SW 1271 (cell line): ENCODE measurements at places on chromosomes 6 and 20.

GRCh38 chr6:129709196-129709768 lies 695 bp downstream of the ARHGAP18 start:
- no peak for DNase-seq

- DNase-seq: no peak
These were observed 67.7 kb upstream of the ZNFX1 start for GRCh38 chr20:49345524-49345923.

GRCh38 chr20:49785149-49785851 lies 27.3 kb upstream of the SLC9A8 start:
- no peak for DNase-seq

- DNase-seq: no peak
These were observed 120.4 kb downstream of the TPBG start for GRCh38 chr6:82484001-82484400.

DNA sequence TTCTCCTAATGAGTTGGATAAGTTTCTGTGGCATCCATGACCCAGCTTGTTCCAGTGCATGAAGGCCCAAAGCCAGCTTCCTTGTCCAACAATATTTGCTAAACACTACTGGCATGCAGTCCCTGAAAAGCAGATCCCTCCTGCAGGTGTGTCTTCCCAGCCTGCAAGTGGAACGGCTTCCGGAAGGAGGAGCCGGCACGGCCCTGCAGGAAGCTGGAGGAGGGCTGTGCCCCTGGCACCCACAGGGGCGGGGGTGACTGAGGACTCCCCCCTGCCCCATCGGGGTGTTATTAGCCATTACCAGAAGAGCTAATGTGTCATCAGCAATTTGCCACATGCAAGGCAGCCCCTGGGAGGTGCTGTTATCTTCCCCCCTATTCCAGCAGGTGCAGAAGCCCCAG lies 27.4 kb downstream of the NPEPL1 start:
- DNase-seq: no peak

DNA sequence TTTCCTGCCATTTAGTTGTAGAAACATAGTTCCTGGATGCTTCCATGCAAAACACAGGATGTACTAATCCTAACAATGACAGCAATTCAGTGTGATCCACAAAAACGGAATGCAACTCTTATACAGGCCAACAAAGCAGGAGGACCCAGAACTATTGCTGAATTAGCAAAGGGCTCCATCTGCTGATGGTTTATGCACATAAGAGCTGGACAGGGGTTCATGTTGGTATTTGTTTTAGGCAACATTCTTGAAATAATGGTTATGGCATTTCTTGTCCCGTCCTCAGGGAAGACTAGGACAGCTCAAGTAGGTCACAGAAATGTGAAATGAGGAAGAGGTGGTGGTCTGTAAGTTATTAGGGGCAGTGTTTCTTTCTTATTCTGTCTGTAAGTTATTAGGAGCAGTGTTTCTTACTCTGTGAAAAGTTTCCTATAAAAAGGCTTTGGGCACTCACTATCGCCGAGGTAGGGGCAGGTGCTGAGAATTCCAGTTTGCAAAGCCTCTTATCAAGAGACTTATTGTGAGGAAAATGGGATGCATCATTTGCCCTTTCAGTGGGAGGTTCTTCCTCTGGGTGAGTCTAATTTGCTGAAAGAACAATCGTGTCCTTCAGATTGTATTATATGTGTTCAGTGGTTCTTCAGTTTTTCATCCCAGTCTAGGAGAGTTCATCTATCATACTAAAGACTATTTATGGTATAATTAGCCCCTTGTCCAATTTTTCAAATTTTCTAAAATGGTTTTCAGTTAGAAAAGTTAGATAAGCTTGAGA lies 171.1 kb downstream of the MCHR2 start:
- DNase-seq: peak; percentile 3

GRCh38 chr6:43311666-43312065 lies 3.0 kb upstream of the CRIP3 start:
- no peak for DNase-seq

GRCh38 chr6:9186148-9186547 lies 750.8 kb upstream of the SLC35B3 start:
- no peak for DNase-seq

- DNase-seq: peak; percentile 81
These were observed 900 bp downstream of the BCLAF1 start for GRCh38 chr6:136288566-136289326.

DNA sequence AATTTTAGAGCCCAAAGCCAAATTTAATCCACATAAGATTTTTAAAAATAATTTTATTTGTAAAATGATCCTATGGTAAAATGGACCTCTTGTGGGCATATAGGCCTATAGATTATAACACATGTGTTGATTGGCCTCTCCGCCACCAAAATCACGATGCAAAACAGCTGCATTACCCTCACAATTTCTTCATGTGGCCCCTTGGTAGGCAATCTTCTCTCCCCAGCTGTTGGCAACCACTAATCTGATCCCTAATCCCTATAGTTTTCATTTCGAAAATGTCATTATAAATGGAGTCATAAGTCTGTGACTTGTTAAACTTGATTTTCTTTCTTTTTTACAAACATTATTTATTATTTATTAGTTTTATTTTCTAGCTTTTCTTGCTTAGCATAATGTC lies 263.9 kb upstream of the SULF2 start:
- DNase-seq: no peak

DNA sequence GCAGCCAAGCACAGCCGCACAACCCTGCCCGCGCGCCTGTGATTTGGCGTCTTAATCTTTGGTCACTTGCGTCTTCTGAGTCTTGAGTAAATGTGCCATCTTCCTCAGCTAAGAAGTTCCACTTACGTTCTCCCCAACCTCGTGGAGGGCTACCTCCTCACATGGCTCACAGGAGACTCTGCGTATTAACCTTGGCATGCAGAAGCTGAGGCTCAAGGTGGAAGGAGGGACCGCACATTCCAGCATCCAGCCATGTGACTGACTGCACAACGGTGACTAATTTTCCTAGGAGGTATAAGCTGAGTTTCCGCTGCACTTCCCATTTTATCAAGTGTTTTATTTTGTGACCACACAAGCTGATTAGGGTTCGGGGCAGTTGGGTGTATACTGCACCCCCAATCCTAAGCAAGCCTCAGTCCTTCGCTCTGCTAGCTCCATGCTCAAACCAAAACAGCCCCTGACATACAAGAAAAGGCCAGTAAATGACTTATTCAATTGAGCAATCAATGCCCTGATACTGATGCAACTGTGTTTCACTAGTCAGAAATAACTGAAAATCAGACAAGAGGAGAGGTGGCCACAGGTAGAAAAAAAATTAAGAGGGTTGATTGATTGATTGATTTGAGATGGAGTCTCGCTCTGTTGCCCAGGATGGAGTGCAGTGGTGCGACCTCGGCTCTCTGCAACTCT lies 7.0 kb downstream of the BEND3 start:
- no peak for DNase-seq

- no peak for DNase-seq
These were observed 333.5 kb downstream of the RNGTT start for GRCh38 chr6:88629838-88630494.

GRCh38 chr6:43226192-43226851 lies 3.0 kb downstream of the DNPH1 start:
- no peak for DNase-seq

DNA sequence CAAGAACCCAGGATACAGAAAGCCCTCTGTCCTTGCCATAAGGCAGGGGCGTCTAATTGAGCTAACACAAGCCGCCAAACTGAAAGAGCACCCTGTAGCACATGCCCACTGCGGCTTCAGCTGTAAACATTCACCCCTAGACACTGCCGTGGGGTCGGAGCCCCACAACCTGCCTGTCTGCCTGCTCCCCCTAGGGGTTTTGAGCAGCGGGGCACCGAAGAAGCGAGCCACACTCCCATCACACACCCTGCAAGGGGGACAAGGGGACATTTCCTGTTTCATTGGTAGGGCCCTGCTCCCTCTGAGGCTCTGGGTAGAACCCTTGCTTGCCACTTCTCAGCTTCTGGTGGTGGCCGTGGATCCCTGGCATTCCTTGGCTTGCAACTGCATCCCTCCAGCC lies 45.2 kb upstream of the BCLAF1 start:
- no peak for DNase-seq

- peak; percentile 94 for DNase-seq
These were observed 101.3 kb downstream of the RTN4IP1 start for GRCh38 chr6:106527979-106528378.

DNA sequence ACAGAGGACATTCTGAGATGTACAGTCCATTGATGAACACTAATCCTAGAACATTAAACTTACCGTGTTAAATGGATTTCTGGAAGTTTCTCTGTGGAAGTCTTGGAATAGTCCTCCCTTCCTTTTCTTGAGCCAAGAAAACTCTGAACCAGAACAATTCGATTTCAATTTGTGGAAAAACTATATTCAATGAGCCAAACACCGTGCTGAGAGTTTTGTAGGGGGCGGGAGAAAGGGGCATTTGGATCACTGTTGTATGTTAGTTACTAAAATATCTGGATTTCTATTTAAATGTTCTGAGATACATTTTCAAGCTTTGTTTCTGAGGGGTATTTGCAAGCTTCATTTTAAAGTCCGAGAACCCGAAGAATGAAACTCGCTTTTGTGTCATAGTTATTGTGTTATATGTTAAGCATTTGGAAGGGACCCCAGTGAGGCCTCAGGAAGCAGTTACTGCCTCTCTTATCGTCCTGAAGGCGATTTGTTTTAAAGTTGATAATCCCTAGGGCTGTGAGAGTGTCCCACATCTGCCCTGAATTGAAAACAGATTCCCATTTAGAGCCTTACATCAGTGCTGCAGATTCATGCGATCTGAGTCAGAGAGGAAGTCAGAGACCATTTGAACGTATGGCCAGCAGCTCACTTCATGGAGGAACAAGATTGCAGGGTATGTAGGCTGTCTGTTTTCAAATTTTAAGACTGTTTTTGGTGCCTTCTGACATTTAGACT lies 70.8 kb upstream of the SASH1 start:
- DNase-seq: peak; percentile 9

GRCh38 chr20:49326026-49326425 lies 48.2 kb upstream of the ZNFX1 start:
- DNase-seq: no peak

GRCh38 chr6:109516929-109517328 lies 33.9 kb upstream of the ZBTB24 start:
- DNase-seq: no peak

GRCh38 chr6:76701610-76702009 lies 629.1 kb upstream of the IMPG1 start:
- DNase-seq: no peak

- DNase-seq: no peak
These were observed 23.7 kb upstream of the ID1 start for GRCh38 chr20:31581391-31581790.

GRCh38 chr20:43564993-43565757 lies 6.3 kb downstream of the SGK2 start:
- DNase-seq: no peak

DNA sequence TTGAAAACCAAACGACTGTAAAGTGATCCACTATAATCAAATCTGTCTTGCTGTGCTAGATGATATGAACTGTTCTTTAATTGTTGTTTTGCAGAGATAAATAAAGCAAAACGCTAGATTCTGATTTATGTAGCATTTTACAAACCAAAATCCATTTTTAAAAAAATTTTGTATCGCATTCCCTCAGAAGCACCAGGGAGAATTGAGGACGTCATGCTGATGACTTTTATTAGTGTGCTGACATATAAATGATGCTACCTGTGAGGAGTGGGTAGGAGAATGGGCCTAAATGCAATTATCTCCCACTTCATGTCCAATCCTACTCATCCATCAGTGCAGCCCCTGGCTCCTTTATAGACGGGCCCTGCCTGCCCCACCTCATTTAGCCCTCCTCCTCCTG lies 282.4 kb downstream of the PACRG start:
- DNase-seq: no peak

DNA sequence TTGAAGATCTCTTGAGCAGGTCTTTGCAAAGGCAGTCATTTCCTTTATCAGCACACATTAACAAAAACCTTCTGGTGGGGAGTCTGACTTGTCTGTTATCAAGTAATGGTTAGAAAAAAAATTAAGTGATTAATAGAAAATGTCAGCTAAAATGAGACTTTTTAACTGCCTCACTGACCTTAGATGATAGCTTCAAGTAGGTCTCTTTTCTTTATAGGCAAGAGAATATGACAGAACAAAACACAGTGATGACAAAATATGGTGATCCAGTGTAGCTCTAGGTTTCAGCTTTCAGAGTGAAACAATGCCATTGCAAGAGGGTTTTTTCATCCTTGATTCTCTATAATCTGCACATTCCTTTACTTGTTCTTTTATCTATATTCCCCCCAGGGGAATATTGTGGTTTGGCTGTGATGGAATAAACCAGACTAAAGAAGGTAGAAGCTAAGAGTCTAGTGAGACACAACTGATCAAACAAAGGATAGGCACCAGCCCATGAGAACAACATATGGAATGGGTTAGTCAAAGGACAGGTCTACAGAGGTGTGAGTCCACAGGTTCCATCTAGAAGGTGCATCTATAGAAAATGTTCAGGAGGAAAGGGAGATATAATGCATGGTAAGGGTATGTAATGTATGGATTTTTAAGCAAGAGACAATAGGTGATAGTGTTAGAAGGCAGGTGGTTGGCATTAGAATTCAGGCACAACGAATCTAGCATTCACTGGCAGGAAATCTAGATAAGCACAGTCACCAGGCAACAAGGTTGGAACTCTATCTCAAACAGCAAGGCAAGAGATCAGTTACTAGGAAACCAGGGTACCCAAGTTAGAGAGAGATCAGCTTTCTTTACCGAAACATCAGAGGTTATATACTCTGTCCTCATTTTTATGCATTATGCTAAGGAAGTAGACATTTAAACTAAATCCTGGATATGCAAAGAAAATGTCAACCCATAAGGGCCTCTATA lies 228.9 kb upstream of the SMLR1 start:
- no peak for DNase-seq

- DNase-seq: no peak
These were observed 857.6 kb upstream of the SLC35B3 start for GRCh38 chr6:9292975-9293374.

GRCh38 chr20:44491635-44492395 lies 16.1 kb downstream of the TTPAL start:
- no peak for DNase-seq

GRCh38 chr6:79134699-79135474 lies 56.8 kb upstream of the PHIP start:
- DNase-seq: no peak

DNA sequence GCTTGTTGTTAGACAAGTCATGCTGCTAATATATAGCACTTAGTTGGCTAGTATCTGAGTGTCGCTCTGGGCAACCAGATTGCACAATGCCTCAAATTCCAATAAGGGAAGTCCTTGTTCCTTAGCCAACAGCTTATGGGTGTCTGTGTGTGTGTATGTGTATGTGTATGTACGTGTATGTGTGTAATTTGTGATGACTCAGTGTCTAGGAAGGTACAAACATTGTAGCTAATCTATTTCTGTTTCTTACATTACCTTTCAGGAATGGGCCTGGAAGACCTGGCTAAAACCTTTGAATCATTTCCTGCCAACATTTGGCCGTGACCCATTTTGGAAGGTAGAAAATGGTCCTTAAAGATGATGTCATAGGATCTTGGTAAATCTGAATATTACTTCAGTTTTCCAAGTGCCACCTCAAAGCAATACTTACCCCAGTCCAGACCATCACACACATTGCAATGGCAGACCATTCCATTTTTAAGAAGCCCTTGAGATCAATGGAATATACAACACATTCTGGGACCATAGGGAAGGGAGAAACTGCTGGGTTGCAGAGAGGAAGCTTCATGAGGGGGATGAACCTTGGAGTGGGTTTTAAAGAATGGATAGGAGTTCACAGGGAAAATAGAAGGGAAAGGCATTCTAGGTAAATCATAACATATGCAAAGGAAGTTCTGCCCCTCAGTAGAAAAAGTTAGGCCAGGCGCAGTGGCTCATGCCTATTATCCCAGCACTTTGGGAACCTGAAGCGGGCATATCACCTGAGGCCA lies 25.1 kb downstream of the NEDD9 start:
- DNase-seq: peak; percentile 83

- no peak for DNase-seq
These were observed 190.8 kb upstream of the MYLIP start for GRCh38 chr6:15938107-15938506.
